ENCODE measurements at places on chromosomes 7 and 10.

DNA sequence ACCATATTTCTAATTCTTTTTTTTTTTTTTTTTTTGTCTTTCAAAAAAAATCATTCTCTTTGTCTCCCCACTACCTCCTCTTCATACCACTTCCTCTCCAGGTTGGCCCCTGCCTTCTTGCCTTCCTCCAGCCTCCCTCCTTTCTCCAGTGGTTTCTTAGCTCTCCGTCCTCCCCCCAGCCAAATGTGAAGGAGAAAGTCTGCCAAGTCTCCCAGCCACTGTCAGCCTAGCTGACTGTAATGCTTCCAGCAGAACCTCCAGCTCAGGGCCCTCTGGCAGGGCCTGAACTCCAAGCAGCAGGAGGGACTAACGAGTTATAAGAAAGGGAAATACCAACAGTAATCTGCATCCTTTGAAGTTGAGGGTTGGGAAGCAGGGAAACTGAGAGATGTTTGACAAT, 35.5 kb upstream of the BICC1 start:
- DNase-seq, result no peak

DNA sequence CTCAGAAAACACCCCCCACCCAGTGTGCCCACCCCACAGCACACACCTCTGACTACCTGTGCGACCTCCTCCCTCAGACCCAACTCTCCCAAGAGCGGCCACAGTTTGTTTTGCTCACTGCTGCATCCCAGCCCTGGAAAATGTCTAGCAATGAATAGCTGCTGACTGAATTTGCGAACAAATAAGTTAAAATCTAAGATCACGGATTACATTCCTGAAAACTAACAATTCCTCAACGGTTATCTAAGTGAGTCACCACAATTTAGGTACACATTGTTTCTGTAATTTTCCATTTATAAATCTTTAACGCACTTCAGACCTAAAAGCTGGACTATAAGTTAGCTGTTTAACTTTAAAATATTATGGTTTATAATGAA, 235.2 kb downstream of the ZMYND11 start:
- no peak for DNase-seq

DNA sequence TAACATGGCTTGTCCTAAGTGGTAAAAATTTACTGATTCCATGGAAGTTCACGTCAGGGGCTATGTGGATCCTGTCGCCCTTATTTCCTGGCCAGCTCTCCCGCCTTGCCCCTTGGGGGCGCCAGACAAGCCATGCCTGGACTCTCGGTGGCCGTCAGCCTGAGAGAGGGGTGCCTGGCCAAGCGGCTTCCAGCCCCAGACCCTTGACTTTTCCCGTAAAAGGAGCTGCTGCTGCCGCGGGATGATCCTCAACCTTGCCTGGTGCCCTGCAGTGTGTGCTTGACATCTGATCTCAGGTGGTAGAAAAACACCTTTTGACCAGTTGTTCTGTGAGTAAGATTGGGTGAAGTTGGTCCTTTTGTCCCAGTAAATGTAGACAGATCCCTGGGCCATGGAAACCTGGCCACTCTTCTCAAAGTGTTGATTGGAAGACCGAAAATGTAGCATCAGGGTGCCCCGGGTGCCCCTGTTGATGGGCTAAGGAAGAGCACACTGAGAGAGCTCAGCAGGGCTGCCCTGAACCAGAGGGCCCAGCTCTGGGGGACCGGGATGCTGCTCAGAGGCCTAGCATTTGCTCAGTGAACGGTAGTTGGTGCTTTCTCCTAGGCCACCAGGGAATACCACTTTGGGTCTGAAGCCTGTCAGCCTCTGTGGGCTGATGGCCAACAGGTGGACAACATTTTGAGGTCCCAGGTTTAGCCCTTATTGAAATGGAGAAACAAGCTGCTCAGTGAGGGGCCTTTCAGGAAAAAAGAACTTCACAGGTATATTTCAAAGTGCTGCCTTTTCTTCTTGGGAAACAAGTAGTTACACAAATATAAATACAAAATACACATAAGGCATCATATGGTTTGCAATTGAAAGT, 162.5 kb downstream of the LRMDA start:
- no peak for DNase-seq

- DNase-seq, result no peak
Measured at GRCh38 chr10:122307669-122308416, 36.7 kb downstream of the BTBD16 start.

DNA sequence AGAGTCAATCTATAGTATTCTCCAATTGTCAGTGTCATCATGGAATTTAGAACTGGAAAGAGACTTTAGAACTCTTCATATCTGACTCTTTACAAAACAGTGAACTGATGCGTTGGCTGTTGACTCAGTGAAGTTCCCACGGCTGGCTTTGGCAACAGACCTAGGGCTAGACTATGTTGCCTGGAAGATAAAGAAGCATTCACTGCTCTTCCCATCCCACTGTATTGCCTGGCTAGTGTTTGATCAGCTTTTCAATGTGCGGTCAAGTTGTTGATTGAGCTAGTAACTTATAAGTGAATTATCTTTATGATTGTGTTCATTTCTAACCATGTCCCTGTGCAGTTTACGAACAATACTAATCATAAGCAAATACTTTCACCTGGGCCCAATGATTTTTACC, 365.7 kb upstream of the LRGUK start:
- DNase-seq, result no peak

DNA sequence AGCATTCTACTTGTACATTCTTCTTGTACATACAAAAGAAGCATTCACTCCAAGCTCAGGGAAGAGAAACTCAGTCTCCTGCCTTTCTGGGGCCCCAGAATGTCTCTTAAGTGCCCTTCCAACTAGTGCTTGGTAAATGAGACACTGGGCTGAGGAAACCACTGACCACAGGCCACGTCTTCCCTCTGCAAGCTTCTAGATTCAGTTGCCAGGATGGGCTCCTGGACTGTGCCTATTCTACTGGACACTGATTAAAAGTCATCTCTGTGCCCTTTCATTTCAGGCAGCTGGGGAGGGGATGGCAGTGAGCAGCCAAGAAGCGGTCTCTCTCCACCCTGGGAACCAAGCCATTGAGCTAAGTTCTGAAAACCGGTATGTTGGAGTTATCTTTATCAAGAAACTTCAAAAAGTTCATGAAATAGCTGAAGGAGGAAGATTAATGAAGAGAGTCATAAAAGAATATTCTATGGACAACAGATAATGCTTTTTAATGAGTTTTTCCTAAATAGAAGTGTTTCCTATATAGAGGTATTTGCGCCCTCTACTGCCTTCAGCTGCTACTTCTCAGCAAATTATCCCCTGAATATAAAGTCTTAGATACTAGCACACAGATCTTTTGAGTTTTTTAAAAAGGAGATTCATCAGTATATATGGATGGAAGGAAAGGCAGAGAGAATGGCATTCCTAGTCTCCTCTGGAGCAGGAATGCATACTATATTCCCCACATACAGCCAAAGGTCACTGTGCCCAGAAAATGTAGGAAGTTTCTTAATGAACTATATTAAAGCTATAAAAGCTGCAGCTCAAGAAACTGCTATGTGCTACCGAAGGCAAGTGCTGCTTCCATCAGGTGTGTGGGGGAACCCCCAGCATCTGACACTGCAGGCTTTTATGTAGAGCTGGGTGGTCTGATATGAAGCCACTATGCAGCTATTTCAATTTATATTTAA, 8.4 kb upstream of the IFIT1B start:
- DNase-seq, result no peak

- no peak for DNase-seq
Measured at GRCh38 chr7:31633894-31634494, 53.0 kb upstream of the PPP1R17 start.

DNA sequence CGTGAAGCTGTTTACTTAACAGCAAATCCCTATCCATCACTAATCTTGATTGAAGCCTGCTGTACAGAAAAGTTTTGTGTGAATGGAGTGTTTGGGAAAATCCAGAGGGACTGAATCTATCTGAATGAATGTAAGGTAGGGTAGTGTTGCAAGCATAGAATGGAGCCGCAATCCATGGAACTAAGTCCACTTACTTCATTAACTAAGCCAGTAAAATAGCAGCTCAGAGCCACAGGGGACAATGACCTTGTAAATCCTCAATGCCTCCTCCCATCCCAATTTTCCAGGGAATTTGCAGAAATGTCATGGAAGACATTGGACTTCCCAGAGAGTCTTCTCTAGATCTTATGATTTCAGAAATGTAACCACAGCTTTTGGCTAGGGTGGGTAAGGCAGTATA, 15.2 kb downstream of the TBATA start:
- no peak for DNase-seq

- no peak for DNase-seq
Measured at GRCh38 chr7:130441408-130441869, 623 bp upstream of the CEP41 start.

DNA sequence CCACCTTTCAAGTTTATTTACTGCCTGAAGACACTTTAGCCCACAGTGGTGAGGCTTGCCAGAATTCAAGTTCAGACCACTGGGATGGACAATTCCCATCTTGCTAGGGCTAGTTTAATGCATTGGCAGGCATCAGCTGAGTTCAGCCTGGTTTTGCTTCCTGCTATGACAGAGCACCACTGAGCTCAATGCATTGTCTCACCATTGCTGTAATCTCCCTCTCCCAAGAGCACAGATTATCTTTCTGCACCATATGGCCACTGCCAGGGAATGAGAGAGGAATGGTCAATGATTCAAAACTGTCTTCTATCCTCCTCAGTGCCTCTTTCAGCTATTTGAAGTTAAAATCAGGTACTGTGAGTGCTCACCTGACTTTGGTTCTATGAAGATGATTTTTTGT, 160.8 kb downstream of the XPNPEP1 start:
- no peak for DNase-seq

DNA sequence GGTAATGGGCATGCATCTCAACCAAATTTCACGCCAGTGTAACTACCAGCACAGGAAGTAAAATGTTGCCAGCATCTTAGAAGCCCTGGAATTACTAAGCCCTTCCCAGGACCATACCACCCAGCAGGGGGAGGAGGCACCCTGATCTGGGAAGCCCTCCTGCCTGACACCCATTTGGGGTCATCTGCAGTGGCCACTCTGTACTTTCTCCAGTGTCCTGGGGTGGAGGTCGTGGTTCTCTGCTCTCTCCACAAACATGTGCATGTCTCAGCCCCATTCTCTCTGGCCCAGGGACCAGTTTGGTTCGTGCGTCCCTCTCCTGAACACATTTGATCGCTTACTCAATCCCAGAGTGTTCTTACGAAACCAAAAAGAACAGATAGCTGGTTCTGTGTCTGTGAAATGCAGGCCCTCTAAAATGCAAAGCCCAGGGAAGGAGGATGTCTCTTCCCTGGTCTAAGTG, 9.4 kb upstream of the LRRC27 start:
- DNase-seq, result no peak

DNA sequence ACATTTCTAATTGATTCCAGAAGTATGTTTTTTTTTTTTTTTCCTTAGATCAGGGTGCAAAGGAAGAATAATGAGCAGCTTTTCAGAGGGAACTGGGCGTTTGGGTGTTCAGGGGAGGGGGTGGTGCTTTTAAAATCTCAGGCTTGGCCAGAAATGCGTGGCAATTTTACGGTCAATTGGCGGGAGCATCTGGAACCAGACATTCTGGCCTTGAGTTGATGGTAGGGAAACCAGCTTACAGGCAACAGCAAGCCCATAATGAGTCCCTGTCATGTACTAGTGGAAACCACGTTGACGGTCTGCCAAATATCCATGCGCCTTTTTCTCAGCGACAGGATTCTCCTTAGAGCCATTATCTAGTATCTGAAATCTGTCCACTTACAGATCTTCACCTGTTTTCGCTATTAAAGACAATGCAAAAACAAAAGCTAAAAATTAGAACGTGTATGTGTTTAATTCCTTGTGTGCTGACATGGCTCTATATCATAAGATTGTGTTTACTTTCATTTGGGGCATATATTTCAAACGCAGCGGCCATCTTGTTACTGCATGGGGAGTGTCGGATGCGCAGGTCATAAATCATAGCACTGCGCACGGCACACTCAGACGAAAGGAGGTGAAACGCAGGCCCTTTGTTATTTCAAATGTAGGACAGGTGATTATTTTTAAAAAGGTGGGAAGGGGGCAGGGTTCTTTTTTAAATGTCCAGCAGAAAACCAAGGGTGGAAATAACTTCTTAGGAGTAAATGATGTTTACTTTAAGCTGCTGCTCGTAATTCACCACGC, 209.2 kb downstream of the AGMO start:
- DNase-seq, result no peak

DNA sequence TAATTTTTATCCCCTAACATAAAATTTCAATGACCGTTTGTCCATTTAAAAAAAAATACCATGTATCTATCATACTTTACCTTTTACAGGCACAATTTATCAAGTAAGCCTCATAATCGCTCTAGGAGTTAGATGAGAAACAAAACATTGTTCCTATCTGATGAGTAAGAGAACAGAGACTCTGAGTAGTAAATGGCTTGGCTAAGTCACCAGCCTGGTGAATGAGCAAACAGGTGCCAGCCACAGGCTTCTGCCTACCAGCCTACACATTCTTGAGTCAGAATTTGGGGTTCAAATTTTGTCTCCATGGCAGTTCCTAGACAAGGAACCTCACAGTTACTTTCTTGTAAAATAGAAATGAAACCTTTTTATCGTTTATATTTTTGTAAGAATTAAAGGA, 235.4 kb downstream of the HGF start:
- DNase-seq, result no peak

- DNase-seq, result peak; percentile 84
Measured at GRCh38 chr7:100867040-100867775, at the start of gene TRIP6. TSS of gene TRIP6 (plus strand) at chr7:100867387. CDS start at chr7:100867498, 111 bp downstream.

DNA sequence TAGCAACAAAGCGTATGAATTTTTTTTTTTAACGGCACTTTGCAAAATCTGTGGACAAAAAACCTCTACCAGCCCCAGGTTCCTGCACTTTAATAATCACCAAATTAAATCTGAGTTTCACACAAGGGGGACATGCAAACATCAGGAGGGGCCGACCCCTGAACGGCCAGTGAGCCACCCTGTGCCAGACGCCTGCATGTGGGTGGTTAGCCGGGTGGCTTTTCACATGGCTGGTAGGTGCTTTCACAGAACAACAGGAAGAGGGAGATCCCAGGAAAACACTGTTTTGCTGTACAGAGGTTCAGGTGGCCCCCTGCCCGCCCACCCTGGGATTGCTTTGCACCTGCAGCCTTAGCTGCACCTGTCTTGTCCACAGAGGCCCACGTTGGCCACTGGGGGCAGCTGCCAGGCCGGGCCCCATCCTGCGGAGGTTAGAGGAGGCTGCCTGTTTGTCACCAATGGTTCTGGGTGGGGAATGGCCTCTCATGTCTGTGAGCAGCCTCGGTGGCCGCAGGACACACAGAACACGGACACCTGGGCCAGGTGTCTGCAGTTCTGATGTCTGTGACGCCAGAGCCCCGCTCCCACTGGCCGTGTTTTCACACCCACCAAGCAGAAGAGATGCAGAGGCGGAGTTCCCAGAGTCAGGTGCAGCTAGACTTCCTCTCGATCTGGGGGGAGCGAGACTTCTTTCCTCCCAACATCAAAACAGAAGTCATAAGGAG, 107.7 kb downstream of the FAM53B start:
- DNase-seq, result no peak

GRCh38 chr10:121324678-121325213, 273.5 kb downstream of the FGFR2 start:
- DNase-seq, result no peak

GRCh38 chr7:85833066-85833465, 646.2 kb upstream of the SEMA3D start:
- no peak for DNase-seq
